SHP77 treated with DMSO at 0.1 percent for 48 hours (cell line): ENCODE measurements at places on chromosomes 5 and 9.

GRCh38 chr9:119365291-119366027, 3.8 kb downstream of the BRINP1 start:
- DNase-seq: no peak

DNA sequence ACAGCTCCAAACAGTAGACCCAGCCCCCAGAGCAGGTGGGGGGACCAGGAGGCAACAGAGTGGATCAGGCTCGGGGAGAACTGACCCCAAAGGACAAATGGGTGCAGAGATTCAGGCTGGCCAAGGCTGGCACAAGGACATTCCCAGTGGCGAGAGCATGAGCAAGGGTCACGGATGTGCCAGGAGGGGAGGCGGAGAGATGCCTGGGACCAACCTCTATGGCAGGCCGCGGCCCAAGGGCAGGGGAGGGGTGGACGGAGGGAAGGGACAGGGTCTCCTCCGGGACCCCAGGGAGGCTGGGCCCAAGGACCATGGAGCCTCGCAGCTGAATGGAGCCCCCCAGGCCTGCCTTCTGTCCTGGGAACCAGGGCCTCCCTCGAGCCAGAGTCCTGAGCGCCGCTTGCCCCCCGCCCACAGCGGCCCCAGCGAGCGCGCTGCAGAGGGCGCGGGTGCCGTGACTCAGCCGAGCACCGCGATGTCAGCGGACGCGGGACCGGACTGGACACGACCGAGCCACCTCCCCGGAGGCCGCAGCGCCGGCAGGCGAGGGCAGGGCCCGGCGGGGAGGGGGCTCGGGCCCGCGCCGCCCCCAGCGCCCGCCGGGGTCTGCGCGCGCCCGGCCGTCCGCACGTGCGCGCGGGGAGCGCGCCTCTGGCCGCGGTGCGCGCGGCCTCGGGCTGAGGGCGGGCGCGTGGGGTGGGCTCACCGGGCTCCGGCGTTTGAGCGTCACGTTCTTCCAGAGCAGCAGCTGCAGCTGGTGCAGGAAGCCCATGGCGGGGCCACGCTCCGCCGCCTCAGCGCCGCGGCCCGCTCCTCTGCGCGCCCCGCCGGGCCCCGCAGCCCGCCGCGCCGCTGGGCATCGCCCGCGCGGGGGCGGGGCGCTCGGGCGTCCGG, at the start of gene ABCA2:
TSS of gene ABCA2 (minus strand) at position 869 of the 894 bp plus-strand sequence. CDS start at position 772, 97 bp downstream.
- no peak for DNase-seq

DNA sequence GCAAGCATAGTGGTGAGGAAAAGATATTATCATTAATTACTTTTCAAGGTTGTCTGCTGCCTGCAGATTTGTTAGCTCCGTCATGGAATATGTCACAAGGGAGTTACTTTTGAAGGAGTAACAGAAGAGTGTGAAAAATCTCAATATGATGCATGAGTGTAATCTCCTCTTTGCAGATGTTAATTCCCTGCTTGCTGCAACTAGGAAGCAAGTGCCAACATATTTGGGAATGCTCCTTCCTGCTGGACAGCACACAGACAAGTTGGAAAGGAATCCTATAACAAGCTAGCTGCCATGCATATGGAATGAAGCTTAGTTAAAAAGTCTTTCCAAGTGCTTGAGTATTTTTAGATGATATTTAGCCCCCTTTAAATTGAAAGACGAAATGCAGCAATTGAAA, 2023.6 kb upstream of the CDH6 start:
- no peak for DNase-seq

DNA sequence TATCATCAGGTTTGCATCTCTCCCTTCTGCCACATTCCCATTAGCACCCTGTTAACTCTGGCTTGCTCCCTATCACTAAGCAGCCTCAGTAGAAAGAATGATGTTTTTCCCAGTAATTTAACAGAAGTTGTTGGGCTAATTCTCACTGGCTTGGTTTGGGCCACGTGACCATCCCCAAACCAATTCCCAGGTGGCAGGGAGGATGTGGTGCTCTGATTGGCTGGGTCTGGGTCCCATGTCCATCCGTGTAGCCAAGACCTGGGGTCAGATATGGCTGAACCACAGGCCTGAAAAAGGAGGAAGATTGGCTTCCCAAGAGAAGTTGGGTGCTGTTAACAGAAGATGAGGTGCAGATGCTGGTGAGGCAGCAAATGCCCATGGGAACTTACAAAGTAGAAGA, 122.0 kb downstream of the BOD1 start:
- no peak for DNase-seq

DNA sequence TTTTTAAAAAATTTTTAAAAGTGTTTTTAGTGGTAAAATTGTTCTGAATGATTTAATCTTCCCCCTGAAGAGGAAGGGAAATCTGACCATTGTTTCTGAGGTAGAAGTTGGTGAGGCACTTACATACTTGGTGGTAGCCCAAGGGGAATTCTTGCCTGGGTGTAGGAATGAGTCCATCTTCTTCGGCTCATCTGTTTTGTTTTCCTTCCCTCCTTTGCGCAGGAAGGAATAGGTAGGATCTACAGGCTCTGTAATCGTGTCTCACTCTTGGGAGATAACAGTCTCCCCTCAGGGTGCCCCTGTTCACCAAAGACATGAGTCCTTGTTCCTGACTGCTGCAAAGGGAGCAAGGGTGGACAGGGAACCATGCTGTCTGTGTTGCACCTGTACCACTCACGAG, 138.1 kb downstream of the HSPA4 start:
- no peak for DNase-seq

GRCh38 chr5:136230176-136230575, 37.2 kb upstream of the SMIM32 start:
- DNase-seq: no peak

- no peak for DNase-seq
Measured at GRCh38 chr5:55915783-55916182, 64.6 kb downstream of the IL31RA start.

- DNase-seq: no peak
Measured at GRCh38 chr9:106886111-106887046, 23.4 kb downstream of the ZNF462 start.

DNA sequence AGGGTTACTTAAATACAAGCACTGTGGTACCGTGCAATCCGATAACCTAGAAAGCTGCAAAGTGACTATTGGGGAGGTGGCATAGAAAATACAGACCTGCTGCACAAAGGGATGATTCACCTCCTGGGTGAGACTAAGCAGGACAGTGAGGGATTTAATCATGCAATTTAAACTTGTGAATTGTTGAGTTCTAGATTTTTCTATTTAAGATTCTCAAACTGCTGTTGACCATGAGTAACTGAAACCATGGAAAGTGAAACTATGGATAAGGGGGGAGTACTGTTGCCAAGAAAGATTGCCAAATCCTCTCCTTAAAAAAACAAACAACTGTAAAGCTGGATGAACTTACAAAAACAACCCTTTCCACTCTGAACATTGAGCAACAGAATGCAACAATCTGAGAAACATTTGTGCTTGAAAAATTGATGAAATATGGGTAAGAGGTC, 61.5 kb upstream of the NUDT12 start:
- DNase-seq: no peak

DNA sequence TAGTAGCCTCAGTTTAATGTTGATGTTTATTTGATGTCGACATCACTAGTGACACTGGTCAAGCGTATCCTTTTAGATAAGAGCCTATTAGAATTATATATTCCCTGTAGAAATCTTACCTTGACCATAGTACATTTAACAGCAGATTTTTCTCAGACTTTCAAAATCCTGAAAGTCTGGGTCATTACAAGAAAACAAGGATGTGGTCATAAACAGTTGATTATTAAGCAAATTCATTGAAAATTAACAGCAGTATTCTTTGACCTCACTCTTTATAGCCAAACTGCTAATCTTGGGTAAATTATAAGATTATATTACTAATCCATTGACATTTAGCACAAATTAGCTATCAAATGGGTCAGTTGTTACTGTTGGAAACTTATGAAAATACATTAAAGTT, 83.4 kb downstream of the GHR start:
- DNase-seq: no peak
